CD4-positive, alpha-beta memory T cell (primary cell): ENCODE measurements at places on chromosomes 3 and 15. TPM values are rescaled to one million over a fixed set of nuclear protein-coding genes. Genes with fewer than 3 reads are reported as not detected.

SENP2 gene
- total RNA-seq = 54.3 TPM

CSK gene
- 247 TPM for total RNA-seq

- no peaks in the 10 kb centered on the region for H3K27me3 ChIP-seq
- no peak overlapping the region for H3K27ac ChIP-seq
- H3K36me3 ChIP-seq = no peaks in the 10 kb centered on the region
- H3K4me3 ChIP-seq = no peak overlapping the region
Observed at GRCh38 chr3:71330505-71330904, 253.0 kb downstream of the FOXP1 start.

DNA sequence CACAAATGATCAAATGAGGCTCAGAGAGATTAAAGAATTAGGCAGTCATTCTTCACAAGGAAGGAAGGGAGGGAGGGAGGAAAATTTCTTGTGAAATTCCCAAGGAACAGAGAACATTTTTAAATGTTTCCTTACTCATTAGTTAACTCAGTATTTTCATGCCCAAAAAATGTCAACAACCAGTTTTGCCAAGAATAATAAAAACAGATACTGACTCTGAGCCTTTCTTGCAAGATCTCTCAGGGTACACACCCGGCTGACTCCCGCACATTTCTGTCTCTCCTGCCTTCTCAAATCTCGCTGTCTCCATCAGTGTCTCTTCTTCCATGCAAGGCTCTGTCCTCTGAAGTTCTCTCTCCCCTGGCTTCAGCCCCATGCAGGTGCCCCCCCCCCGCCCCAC is 265.9 kb downstream of the TJP1 start:
- H3K4me1 ChIP-seq = no peaks in the 10 kb centered on the region
- no peak overlapping the region for H3K4me3 ChIP-seq
- H3K36me3 ChIP-seq = no peaks in the 10 kb centered on the region
- no peak overlapping the region for H3K27ac ChIP-seq
- no peaks in the 10 kb centered on the region for H3K27me3 ChIP-seq
- no peak for DNase-seq

DNA sequence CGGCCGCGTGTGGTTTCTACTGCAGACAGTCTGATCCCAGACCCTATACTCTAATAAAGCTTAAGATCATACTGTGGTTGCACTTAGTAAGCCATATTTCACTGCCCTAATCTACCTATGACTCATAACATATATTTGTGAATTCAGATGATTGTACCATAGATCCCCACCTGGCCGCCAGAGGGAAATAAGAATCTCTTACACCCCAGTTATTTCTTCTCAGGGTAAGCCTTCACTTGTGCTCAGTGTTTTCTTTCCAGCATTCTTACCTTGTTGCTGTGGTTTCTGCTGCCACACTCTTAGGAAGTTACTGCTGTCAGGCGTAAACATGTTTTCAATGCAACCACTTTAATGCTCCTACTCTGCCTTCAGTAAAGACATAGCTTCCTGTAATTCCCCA is 105.9 kb downstream of the B3GALNT1 start:
- H3K27ac ChIP-seq = no peak overlapping the region
- no peaks in the 10 kb centered on the region for H3K27me3 ChIP-seq
- no peak for DNase-seq
- no peak overlapping the region for H3K4me3 ChIP-seq
- no peaks in the 10 kb centered on the region for H3K36me3 ChIP-seq
